ENCODE measurements at places on chromosomes 3 and 15.

GRCh38 chr3:10432931-10433330, 72.5 kb downstream of the ATP2B2 start:
- DNase-seq, result no peak

- no peak for DNase-seq
These were observed 21.3 kb downstream of the COLQ start for GRCh38 chr3:15500107-15500724.

DNA sequence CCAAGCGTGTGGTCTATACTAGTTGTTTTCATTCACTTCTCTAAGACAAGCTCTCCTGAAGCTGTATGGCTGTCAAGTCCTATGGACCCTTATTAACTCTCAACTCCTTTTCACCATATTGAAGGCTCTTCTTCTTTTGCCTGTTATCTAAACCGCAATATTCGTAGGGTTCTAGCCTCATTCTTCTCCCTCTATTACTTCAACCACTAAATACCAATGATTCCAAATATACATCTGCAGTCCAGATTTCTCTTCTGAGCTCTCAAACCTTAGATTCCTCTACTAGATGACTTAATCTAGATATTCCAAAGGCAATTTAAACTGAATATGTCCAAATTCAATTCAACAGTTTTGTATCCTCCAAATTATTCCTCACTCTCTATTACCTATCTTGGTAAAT, 24.6 kb downstream of the AQR start:
- DNase-seq, result no peak

DNA sequence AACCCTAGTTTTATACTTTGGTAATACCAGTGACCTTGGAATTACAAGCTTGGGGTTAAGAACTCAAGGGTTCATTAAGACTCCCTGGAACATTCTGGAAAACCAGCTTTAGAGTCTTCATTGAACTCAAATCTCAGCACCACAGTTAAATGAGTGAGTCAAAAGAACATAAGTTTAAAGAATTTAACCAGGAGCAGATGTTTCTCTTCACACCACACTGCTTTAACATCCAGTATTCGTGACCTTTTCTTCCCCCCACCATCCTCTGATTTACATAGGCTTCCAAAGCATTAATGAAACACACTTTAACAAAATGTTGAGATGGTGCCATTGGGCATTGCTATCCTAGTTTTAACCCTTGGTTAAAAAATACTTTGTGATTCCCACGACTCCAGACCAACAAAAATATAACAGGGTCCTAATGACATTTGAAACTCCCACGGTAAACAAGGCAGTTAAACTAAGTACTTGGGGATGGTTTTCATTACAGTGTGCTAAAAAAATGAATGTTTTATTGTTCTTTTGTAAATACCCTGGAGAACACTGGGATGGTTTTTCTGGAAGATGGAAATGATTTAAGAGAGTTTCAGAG, 123.9 kb downstream of the OXNAD1 start:
- no peak for DNase-seq

DNA sequence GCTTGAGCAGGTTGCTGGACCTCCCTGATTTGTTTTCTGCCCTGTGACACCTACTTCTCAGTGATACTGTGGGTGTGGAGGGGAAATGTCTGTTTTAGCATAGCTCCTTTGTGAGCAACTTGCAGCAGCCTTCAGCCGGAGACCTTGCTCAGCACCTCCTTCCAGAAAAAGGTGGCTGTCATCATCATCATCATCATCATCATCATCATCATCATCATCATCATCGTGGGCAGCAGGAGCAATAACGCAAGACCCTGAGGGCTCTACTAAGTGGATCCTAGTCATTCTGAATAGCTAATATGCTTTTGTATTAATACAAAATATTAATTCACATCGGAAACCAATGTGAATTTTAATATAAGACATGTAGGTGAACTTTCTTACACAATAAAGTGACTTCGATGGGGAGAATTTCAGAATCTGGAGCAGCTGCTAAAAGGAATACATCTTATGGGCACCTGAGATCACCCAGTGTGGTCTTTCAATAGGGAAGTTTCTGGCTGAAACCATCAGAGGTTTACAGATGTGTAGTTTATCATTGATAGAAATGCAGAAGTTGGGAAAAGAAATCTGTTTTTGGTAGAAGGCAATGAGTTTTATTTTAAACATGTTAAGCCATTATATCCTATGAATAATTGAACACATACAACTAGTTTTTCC, 8.6 kb downstream of the GABRR3 start:
- no peak for DNase-seq

DNA sequence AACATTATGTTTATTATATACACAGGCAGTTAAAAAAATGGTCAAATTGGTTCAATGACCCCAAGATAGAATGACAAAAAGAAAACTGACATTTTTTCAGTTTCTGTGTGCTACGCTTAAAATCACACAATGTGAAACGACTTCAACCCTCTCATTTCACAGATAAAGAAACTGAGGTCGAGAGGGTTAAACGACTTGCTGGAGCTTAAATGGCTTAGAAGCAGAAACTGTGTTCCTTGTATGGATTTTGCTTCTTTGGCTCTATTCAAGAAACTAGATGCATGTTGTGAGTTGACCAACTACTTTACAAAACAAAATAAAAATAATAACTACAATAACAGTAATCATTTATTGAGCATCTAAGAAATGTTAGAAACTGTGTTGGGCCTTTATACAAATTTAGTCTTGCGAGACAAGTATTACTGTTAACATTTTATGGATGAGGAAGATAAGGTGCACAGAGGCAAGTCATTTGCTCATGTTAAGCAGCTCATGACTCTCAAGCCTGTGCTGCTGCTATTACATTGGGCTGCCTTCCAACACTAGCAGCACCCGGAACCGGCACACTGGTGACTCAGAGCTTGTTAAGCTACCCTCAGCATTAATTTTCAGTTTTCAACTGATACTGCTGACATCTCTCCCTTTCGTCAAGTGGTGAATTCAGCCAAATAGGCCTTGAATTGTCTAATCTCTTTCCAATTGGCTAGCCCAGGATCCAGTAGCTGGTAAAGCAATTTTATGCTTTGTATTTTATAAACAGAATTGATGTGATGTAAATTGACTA, 487.6 kb downstream of the NAALADL2 start:
- peak; percentile 73 for DNase-seq

GRCh38 chr3:181726351-181727330, 14.9 kb downstream of the SOX2 start:
- no peak for DNase-seq

- no peak for DNase-seq
These were observed 30.7 kb downstream of the CHST14 start for GRCh38 chr15:40501487-40501886.

GRCh38 chr3:124272605-124273151, 280.8 kb upstream of the ROPN1 start:
- no peak for DNase-seq

DNA sequence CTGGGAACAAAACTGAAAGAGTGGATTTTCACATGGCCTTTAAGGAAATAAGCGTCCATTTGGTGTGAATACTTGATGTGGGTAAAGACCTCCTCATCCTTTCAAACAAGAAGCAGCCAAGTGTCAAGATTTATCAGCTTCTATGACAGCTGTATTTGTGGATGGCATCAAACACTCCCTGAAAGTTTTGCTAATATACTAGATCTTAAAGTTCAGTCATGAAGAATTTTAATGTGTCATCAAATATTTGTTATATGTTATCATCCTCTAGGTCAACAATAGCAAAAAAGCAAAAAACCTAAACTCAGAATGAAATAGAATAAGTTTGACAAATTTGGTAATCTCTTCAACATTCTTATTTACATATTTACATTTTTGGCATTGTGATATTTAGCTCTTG, 29.1 kb upstream of the LYSMD4 start:
- no peak for DNase-seq

DNA sequence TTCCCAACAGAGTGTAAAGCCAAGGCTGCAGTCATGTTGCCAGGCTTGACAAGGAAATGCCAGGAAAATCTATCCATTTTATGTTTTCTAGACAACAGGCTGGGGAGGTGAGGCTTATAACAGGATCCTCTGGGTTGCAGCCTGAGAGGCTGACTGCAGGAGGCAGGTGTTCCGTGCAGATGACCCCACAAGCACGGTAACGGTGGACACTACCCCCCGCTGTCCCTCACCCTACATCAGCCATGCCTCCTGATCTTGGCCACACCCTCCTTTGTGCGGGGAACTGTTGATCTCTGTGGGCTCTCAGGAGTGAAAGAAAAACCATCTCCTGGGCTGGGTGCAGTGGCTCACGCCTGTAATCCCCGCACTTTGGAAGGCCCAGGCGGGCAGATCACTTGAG, 68.0 kb upstream of the ADPGK start:
- no peak for DNase-seq

GRCh38 chr15:99442252-99442897, 123.4 kb upstream of the MEF2A start:
- peak; percentile 71 for DNase-seq

DNA sequence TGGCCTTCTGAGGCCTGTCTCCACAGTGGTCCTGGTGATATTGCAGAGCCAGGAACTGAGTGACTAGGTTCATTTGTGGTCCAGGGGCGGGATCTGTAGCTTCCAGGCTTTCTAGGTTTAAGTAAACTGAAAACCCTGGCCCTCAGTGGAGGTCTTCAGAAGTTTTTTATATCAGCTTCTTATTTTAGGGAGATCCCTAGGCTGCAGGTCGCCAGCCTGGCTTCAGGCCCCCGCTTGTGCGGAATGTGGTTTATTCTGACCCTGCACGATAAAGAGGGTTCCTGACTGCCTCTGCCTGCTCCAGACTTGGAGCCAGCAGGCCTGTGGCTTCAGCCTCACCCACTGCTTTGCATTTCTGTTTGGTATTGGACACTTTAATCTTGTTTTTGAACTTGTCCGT, 133.9 kb upstream of the PLXNA1 start:
- DNase-seq, result no peak

- no peak for DNase-seq
These were observed 342.3 kb upstream of the CFAP20DC start for GRCh38 chr3:59392116-59392515.

DNA sequence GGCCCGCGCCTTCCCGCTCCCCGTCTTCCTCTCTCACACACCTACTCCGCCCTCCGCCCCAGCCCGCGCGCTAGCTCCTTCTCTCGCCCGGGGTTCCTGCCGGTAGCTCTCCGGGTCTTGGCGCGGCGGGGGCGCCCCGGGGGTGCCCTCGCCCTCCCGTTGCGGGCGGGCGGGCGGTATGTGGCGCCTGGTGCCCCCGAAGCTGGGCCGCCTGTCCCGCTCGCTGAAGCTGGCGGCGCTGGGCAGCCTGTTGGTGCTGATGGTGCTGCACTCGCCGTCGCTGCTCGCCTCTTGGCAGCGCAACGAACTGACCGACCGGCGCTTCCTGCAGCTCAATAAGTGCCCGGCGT, 507 bp downstream of the DIPK2A start:
- no peak for DNase-seq

GRCh38 chr15:19899021-19899824, 642.4 kb downstream of the GOLGA6L6 start:
- no peak for DNase-seq

DNA sequence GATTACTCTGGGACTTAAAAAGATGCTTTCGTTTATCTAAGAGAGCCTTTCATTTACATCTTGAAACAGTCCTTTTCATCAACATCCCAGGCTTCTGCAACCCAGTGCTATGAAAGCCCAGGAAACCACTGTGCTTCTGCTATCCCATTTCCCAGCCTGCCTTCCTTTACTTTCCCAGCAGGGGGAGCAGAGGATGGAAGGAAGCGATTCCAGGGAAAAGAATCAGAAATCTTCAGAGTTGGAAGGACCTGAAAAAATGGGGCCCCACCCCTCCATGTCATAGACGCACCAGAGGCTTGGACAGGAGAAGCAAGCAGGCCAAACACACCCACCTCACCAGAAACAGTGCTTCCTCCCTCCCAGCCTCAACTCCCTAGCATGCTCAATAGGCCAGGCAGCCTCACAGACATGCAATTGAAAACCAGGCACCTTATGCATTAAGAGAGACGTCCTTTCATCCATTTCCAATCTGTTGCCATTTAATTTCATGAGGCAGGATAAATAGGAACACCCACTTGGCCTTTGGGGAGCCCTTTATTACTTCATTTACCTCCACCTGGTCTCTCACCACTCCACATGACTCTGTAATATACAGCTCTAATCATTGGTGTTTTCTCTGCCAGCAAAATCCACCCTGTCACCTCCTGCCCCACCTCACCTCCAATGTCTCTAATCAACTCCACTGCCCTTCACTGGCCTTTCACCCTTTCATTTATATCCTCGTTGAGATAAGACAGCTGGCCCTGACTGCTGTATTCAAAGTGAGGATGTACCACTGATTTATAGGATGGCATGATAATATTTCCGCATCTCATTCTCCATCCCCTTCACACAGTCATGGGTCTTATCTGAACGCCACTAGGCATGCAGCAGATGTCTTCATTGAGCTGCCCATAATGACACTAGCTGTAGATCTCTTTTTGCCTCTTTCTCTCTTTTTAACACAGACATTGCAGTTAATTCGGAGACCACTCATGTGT, 583.9 kb downstream of the NTRK3 start:
- peak; percentile 38 for DNase-seq

GRCh38 chr15:70387081-70387480, 289.4 kb upstream of the TLE3 start:
- DNase-seq, result no peak

GRCh38 chr3:150636258-150636657, 33.1 kb downstream of the SELENOT start:
- no peak for DNase-seq

GRCh38 chr3:149955449-149955848, 15.2 kb downstream of the PFN2 start:
- DNase-seq, result no peak

- DNase-seq, result no peak
These were observed 12.1 kb upstream of the DMXL2 start for GRCh38 chr15:51634591-51635198.

GRCh38 chr3:5304789-5305683, 117.5 kb downstream of the EDEM1 start:
- peak; percentile 22 for DNase-seq

DNA sequence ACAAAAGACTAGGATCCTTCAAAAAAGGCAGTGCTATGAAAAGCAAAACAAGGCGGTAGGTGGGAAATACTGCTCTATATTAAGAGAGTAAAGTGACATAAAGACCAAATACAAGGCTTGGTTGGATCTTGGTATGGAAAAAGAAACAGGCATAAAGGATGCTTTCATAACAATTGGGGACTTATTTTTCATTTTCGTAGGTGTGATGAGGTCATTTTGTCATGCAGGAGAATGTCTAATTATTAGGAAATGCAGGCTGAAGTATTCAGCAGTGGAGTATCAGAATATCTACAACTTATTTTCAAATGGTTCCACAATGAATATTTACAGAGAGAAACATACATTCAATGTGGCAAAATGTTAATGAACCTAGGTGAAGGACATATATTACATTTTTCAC, 9.0 kb downstream of the XPC start:
- no peak for DNase-seq

DNA sequence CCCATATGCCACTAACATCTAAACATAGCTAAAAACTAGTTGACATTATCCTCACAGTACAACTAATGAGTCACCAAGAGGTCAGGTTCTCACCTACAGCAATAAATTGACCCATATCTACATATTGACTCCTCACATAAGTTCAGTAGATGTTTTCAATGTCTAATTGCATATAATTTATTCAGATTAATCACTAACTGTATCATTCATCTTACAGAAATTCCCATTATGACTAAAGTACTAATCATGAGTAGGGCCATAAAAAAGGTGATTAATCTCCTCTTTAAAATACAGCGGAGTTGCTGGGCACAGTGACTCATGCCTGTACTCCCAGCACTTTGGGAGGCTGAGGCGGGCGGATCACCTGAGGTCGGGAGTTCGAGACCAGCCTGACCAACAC, 82.4 kb upstream of the ST3GAL6 start:
- DNase-seq, result no peak
